ENCODE measurements at places on chromosomes 16 and 17.

DNA sequence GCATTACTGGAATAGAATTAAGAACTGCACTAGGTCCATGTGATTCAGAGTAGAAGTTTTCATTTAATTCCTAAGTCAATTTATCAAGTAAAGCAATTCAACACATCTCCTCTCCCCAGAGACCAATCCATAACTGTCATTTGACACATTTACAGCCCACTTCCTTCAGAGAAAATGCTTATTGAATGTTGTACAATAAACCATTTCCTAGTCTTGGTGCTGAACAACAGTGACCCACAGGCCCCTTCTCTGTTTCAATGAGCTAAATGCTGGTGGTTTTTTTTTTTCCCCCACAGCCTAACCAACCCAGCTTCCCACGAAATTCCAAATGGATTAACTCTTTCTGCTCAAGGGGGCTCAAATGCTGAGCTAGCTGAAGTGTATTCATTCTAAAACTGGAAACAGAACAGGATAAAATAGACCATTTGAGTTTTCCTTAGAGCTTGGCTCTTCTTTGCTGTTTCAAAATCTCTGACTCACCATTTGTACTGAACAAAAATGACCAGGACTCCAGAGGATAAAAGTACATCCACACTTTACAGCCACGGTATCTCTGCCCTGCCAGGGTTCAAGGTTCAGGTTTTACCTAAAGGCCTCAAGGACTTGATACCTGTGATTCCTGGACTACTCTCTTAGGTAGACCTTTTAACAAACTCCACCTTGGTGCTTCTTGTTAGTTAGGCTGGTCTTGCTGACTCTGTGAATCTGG lies 62.3 kb downstream of the TMEM100 start:
- DNase-seq: no peak

DNA sequence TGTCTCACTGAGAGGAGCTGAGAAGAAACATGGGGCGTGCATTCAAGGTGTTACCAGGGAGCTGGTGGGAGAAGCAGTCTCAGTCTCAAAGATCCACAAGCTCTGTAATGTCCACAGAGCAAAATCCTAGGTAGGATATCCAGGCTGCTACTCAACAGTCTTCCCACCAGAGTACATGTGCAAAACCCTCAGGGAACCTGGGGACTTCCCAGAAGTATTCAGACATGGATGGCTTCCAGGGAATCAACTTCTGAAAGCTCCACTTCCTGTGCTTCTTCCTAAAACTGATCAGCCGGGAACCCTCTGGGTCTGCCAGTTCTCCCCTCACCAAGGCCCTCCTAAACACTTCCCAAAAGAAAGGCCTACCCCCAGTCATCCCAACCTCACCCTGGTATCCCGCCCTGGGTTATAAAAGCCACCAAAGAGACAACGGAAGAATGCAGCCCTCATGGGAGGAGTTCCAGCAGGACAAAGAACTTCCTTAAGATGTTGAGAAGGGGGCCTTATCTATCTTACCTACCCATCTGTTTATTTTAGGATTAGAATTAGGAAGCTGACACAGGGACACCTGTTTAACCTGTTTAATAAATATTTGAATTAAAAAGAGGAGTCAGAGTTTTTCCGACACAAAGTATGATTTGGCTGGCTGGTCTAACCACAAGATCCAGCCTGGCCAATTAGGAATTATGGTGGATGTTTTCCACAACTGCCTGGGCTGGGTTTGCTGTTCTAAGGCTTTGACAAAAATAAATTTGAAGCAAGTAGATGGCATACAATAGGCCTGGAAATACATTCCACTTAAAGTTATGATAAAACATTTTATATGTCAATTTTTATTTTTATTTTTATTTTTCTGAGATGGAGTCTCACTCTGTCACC lies 37.0 kb downstream of the CUEDC1 start:
- DNase-seq: no peak

- DNase-seq: no peak
These were observed 33.1 kb downstream of the CHCT1 start for GRCh38 chr17:60455378-60455777.

GRCh38 chr16:49786926-49787557 lies 68.9 kb downstream of the ZNF423 start:
- no peak for DNase-seq

GRCh38 chr17:42190491-42191274 lies 3.6 kb downstream of the GHDC start:
- no peak for DNase-seq

DNA sequence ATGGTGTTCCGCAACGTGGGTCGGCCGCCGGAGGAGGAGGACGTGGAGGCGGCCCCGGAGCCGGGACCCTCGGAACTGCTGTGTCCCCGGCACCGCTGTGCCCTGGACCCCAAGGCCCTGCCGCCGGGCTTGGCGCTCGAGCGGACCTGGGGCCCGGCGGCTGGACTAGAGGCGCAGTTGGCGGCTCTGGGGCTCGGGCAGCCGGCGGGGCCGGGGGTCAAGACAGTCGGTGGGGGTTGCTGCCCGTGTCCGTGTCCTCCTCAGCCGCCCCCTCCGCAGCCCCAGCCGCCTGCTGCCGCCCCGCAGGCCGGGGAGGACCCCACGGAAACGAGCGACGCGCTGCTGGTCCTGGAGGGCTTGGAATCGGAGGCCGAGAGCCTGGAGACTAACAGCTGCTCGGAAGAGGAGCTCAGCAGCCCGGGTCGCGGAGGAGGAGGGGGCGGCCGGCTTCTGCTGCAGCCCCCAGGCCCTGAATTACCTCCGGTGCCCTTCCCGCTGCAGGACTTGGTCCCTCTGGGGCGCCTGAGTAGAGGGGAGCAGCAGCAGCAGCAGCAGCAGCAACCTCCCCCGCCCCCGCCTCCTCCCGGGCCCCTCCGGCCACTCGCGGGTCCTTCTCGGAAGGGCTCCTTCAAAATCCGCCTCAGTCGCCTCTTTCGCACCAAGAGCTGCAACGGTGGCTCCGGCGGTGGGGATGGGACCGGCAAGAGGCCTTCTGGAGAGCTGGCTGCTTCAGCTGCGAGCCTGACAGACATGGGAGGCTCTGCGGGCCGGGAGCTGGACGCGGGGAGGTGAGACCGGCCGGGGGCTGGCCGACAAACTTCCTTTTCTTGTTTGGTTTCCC lies 821 bp downstream of the SOCS7 start:
- no peak for DNase-seq

DNA sequence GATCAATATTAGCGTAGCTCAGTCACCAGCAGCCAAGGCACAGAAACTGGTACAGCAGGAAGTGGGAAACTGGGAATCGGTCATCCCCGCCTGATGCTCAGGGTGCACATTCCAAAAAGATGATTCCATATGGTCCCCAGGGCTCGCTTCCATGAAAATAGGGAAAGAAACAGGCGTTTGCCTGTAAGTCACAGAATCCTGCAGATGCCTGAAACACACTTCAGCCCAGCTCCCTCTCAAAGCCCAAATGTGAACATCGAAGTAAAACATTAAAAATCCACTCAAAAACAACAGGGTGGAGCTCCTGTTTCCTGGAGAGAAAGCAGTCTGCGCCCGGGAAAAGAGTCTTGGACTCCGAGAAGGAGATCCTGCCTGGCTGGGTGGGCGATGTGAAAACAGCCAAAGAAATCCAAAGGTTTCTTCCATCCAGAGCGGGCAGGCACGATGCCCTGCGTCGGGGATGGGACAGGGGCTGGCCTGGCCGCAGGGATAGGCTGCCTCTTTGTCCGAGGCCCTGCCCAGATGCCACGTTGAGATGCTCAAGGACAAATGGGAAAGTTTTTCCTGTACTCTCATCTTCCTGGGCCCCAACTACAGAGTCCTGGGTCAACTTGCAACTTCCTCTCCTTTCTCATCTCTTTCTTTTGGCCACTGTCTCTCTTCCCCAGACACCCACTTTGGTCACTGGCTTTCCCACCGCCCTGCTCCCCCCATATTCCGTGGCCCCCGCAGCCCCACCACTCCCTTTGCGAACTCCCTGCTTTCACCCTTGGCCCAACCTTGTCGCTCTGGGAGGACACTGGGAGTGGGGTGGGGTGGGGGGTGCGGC lies 743 bp downstream of the WIPI1 start:
- DNase-seq: no peak

DNA sequence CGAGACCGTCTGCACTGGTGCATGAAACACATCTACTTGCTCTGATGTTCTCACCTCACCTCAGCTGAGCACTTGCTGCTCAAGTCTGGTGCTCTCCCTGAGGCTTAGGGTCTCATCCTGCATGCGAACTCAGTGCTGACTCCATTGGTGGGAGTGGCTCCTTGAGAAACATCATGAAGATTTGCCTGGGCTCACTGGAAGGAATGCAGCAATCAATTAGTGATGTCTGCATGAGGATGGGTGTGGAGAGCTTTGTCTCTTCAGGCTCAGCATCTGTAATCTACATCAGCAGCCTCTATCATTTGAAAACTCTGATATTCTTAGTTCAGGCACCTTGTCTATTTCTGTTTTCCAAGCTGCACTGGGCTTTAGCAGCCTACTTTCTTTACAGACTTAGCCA lies 204.4 kb downstream of the IRF8 start:
- no peak for DNase-seq

DNA sequence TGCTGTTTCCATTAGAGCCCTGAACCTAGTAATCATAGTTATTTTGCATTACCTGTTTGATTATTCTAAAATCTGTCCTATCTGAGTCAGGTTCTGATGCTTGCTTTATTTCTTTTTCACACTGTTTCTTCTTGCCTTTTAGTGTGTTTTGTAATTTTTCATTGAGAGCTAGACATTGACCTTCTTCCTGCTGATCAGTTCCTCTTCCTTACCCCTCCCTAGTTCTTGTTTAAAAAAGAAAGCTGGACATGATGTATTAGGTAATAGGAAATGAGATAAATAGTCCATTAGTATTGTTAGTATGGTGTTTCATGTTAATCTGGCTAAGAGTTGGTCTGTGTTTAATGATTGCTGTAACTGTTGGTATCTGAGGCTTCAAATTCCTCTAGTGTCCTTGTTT lies 13.4 kb downstream of the WWP2 start:
- DNase-seq: no peak

- DNase-seq: no peak
These were observed 2.2 kb downstream of the WDR81 start for GRCh38 chr17:1726626-1727257.

- no peak for DNase-seq
These were observed 2.4 kb upstream of the TBX2 start for GRCh38 chr17:61397086-61397842.

- peak; percentile 4 for DNase-seq
These were observed 333.0 kb upstream of the C16orf82 start for GRCh38 chr16:26733710-26734109.

DNA sequence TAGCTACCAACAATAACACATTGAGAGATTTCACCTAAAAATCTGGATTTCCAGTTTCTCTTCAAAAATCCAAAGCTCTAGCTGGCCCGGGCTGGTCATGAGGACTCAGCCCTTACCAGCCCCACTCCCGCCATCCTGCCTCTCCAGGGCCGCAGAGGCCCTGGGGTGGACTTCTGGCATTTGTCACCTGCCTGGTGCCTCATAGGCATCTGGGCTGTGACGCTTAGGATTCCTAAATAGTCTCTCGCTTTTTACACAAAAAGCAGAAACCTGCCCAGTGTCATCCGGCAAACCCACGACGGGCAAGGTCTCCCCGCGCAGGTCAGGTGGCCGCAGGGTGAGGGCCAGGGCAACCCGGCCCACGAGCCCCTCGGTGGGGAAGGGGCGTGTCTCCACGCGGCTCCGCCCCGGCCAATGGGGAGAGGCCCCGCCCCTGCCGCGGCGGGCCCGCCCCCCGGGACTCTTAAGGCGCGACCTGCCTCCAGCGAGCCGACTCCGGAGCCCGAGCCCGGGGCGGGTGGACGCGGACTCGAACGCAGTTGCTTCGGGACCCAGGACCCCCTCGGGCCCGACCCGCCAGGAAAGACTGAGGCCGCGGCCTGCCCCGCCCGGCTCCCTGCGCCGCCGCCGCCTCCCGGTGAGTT lies at the start of gene VASN:
VASN (plus strand) TSS at position 492 of the 644 bp plus-strand sequence. CDS start 9,030 bp downstream, outside the sequence.
- DNase-seq: no peak

GRCh38 chr17:750431-751037 lies 1.5 kb downstream of the GEMIN4 start:
- DNase-seq: no peak

- DNase-seq: peak; percentile 33
These were observed at the start of gene GALK1 for GRCh38 chr17:75764711-75765421. Gene GALK1 (minus strand): TSS chr17:75765192. CDS start chr17:75765136, 56 bp downstream.

DNA sequence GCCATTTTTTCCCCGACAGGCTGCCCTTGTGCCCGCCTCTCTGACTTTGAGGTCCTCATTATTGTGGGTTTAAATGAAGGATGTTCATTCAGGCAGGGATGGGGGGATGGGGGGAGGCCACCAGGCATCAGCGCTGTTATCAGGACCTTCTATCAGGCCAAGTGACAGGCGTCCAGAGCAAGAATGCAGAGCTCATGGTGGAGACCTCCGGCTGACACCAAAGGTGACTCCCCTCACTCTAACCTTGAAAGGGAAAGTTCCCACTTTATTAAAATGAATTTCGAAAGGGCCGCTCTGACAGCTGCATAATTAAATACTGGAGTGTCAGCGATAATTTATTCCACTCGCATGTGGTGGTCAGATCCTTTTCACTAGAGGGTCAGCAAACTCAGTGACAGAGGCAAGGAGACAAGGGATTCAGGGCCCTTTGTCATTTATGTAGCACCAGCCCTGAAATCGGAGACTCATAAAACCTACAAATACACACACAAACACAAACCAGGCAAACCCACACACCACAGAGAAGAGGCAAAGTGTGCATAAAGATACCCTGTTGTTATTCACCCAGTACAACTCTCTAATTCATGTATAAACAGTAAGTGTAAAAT lies 436.0 kb downstream of the MAF start:
- DNase-seq: no peak

GRCh38 chr17:69428252-69428980 lies 13.9 kb downstream of the MAP2K6 start:
- DNase-seq: no peak

DNA sequence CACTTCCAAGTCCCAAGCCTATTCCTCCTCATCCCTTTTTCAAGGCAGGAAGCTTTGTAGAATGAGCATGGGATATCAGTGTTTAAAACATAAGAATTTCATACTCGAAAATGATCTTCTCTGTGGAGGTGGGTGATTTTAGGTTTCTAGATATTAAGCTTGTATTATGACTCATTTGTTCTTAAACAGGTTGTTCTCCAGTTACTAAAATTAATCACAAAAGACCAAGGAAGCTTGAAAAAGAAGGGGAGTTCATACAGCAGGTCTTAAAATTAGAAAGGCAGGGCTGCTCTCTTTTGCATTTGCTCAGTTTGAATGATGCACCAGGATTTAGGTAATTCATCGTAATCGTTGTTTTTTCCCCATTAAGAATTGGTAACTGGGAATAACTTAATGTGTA lies 208.7 kb downstream of the PRKCA start:
- DNase-seq: no peak

GRCh38 chr17:867896-868489 lies 85.8 kb downstream of the MRM3 start:
- no peak for DNase-seq

- DNase-seq: no peak
These were observed 4.5 kb downstream of the TBX4 start for GRCh38 chr17:61456688-61457225.

DNA sequence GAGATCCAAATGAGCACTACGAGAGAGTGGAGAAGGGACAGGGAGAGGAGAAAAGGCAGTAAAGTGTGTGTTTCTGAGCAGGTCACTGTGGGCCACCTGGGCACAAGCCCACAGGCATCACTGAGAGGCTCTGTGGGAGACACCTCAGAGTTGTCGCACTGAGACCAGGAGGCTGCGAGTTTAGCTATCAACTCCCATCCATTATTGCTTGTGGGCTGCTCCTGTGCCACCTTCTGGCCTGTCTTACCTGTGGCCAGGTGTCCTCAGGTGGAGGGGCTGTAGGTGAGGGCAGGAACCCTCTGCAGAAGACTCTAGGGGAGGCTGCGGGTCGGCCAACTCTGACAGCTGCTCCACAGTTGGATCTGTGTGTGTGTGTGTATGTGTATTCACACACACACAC lies 2.5 kb upstream of the PRR29 start:
- DNase-seq: no peak

All from NCI-H1092 (cell line).